ENCODE measurements at places on chromosomes 3 and 15. TPM values are rescaled to one million over a fixed set of nuclear protein-coding genes. Genes with fewer than 3 reads are reported as not detected.

DNA sequence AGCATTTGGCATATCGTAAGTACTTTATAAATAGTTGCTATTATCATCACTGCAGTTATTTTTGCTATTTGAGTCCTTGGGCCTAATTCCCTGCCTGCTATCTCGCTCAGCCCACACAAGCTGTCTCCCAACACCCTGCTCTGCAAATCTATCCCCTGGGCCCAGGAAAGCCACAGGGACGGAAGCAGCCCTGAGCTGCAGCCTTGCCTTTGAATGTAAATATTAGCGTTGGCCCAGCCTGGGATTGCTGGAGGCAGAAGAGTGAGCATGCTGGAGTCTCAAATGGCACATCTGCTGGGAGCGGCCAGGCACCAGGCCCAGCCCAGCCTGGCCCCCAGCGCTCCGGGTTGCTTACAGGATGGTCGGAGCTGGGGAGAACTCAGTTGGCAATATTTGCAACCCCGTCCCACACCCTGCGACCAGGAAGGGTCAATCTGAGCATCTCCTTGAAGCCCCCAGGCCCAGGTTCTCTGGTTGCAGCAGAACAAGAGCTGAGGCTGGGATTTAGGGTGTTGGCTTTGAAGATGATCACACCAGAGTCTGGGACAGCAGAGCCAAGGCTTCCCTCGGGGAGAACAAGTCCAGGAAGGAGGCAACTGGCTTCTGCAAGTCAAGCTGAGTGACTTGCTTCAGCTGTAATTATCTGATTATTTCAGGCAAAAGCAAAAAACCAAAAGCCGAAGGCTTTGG is 529.6 kb downstream of the SHQ1 start:
- peak; percentile 12 for DNase-seq

- DNase-seq = no peak
Observed at GRCh38 chr3:121722411-121722810, 27.1 kb downstream of the GOLGB1 start.

DNA sequence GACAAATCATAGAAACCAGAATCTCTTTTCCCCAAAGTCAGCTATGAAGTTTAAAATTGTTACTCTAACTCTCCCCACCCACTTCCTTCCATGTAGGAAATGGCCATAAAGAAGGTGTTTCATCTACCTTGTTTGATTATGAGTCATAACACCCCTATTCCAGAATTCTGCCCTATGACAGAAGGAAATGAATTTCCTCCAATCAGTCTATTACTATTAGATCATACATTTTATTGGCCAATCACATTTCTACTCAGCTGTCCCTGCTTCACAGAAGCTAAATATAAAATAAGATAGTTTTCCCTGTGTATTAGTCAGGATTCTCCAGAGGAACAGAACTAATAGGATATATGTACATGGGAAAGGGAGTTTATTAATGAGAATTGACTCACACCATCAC is 102.1 kb downstream of the TGFBR2 start:
- DNase-seq = no peak

DNA sequence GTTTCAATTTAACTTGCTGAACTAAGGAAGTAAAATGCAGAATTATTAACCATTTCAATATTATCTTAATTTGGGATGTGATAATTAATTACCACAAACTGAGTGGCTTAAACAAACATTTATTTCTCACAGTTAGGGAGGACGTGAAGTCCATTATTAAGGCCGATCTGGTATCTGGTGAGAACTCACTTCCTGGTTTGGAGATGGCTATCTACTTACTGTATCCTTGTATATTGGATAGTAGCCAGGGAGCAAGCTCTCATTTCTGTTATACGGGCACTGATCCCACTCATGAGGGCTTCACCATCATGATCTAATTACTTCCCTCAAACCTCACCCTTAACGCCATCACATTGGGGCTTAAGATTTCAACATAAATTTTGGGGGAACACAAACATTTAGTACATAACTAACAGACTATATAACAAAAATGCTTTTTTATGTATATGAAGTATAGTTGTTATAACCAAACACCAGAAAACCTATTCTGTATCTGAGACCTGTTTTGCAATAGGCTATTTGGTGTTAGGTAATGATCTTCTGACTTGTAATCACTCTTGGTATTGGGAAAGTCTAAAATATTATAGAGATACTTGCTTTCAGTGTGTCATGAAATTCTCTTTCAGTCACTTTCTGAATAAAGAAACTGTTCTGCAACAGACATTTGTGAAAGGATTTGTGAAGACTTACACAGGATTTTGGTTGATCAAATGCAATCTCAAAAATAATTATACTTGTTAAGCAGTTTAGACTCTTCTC is 4.7 kb upstream of the KPNA4 start:
- DNase-seq = no peak

DNA sequence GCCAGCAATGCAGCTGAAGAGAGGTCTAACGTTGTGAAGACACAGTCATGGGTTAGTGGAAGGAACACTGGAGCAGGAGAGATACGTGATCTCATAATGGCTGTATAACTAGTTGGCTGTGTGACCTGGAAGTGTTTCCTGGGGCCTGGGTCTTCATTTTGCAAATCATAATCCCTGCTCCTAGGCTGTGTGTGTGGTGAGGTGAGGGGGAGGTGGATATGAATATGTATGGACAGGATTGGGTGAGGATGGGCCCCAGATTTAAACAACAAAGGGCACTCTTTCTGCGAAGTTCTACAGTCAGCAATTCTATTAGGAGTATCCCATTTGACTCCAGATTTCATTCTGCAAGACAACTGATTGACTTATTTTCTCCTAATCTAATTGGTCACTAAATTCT is 41.3 kb downstream of the ANKRD28 start:
- no peak for DNase-seq

DNA sequence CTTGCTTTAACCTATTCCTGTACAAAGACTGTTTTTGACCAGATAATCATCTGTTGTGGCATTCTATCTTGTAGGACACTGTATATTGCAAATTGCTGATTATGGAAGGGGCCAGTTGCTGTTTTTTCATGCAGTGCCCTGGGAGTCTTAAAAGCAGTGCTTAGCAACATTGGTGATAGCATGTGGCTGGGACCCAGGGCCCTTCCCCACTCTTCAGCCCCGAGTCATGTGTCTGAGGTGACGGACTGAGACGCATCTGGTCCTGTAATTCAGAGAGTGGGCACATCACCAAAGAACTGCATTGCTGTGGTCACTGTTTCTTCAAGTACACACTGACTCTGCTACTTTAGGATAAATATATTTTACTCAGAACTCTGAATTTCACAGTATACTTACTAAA is 63.4 kb downstream of the SNRK start:
- no peak for DNase-seq

DNA sequence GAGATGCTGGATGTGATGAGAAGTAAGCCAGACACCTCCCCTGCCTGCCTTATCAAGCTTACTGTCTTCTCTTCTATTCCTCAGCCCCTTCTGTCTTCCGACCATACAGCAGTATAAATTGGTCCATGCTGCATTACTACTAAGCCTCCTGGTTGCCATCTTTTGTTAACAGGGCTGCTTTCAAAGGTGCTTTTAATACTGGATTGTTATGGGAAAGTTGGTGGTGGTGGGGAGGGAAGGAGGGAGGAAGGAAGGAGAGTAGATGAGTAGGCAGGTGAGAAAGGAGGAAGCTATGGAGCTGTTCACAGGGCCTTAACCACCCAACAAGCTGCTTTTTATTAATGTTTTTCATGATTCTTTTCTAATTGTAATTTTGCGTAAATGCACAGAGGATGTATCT is 114.9 kb downstream of the SLC25A26 start:
- DNase-seq = no peak

DNA sequence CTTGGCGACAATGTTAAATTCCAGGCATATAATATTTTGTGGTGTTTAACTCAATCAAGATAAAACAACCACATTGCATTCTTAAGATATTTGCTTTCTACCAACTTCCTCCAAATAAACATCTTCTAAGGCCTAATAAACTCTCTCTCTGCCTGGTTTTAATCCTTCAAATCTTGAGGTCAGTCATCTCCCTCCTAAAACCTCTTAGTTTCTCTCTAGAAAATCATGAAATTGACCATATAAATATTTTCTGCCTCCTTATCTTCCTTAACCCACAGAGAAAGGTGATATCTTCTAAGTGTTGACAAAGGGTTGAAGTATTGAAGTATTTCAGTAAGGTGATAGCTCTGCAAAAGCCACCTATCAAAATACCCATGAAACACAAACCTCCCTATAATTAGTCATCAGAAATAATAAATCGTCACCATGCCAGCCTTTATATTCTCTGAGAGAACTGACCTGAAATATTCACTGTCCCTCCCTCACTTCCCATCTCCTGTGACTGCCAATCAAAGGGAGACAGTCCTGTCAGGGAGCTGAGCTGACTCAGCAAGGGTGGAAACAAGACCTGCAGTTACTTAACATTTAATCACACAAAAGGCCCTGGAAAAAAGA is 1261.1 kb downstream of the ROBO1 start:
- no peak for DNase-seq

Gene ISLR2
- not detected for polyA plus RNA-seq

Gene WDR5B
- polyA plus RNA-seq = 2.5 TPM

Gene ITIH1
- polyA plus RNA-seq = 19.6 TPM

Data from HepG2 (cell line).